ENCODE measurements at places on chromosomes 11 and 22.

- no peak for DNase-seq
Measured at GRCh38 chr11:3178349-3178748, 13.2 kb upstream of the OSBPL5 start.

DNA sequence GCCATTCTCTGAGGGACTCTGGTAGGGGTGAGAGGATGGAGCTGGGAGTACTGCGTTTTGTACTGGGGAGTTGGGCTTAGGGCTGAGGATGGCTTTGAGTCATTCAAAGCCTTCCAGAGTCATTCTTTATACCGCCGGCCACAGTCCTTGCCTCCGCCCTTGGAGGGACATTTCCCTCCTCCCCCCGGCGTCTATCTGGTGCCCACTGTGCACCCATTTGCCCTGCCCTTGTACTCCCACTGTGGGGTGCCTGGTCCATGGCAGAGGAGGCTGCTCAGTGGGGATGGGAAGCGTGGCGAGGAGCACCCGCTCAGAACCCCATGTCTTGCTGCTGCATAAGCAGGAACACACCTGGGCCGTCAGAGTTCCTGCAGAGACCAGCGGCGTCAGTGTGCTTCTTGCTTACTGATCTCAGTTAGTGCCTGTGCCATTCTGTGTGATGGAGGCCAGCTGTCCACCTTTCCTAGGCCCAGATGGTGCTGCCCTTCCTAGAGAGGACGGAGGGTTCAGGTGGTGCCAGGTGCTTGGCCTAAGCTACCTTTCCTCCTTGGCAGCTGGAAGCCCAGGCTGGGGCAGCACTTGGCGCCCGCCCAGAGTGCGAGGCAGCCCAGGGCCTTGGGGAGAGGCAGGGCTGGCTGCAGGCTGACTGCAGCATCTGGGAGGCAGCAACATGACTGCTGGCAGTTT lies 23.3 kb upstream of the TMEM191C start:
- DNase-seq = peak; percentile 47

GRCh38 chr11:126459691-126460281 lies 104.3 kb downstream of the ST3GAL4 start:
- DNase-seq = no peak

GRCh38 chr11:43943931-43944751 lies 1.7 kb downstream of the C11orf96 start:
- DNase-seq = no peak

DNA sequence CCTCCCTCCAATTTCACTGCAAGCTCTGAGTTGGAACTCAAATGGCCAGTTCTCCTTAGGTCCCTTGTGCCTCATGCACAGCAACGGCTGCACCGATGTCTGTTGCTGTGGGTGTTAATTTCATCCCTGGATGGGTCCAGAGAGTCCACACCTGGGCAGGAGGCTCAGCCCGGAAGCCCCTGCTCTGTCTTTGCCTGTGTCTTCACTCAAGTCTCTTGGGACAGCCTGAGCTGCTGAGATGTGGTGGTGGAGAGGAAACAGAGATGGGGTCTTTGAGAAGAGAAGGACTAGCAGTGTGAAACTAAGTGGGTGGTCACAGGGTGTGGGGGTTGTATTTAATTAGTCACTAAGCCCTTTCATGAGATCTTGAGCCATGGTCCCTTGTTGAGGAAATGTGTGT lies 109.3 kb downstream of the NECTIN1 start:
- no peak for DNase-seq

- no peak for DNase-seq
Measured at GRCh38 chr11:131191606-131192005, 178.8 kb upstream of the NTM start.

DNA sequence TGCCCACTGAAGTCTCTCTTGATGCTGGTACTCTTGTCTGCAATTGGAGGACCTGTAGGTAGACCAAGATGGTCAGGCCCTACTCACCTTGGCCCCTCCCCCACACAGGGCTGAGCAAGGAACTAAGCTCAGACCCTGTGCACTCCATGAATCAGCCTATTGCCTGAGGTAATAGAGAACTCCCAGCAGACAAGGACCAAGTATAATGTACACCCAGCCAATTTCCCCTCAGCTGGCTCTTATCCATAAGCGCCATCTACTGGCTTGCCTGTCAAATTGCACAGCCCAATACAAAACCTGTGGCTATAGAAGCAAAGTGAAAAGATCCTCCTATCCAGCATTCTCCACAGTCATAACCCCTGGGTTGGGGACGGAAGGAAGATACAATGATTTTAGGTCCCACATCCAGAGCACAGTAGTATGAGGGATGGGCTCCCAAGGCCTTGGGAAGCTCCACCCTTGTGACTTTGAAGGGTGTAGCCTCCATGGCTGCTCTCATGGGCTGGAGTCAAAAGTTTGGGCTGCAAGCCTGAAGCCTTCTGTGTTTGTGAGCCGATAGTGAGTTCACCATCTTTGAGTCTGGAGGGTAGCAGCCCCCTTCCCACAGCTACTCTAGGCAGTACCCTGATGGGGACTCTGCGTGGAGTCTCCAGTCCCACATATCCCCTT lies 56.0 kb downstream of the GLYATL2 start:
- no peak for DNase-seq

- DNase-seq = no peak
Measured at GRCh38 chr22:26131589-26132154, 37.6 kb upstream of the SEZ6L start.

- DNase-seq = no peak
Measured at GRCh38 chr11:73439002-73439843, 63.0 kb downstream of the RELT start.

GRCh38 chr22:37161443-37161842 lies 11.7 kb upstream of the IL2RB start:
- no peak for DNase-seq

- DNase-seq = no peak
Measured at GRCh38 chr11:61080526-61080925, 21.8 kb upstream of the CD5 start.

DNA sequence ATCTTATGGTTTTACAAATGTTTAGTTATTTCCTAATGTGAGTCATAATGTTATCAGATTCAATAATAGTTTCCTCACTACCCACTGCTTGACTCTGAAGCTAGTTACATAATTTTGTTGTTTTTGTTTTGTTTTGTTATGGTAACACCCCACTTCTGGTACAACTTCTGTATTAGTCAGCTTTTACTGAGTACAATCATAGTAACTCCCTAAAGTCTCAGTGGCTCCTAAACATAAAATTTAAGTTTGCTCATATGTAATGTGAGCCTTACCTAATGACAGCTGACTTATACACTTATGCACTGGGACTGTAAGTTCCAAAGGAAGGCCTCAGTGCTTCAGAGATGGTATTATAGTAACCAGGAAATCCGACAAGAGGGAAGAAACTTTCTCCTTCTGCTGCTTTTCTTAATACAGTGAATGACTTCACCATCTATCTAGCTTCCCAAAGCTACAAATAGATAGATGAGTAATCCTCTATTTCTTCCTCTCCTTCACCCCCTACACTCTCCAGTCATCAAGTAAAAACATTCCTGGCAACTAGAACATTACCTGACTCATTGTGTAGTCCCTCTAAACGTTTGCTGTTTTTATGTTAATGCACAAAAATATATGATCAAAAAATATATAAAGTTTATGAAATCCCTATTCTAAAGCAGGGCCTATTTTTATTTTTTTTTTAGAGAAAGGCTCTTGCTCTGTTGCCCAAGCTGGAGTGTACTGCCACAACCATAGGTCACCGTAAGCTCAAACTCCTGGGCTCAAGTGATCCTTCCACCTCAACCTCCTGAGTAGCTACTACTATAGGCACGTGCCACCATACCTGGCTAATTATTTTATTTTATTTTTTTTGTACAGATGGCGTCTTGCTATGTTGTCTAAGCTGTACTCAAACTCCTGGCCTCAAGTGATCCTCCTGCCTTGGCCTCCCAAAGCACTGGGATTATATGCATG lies 563.0 kb downstream of the SOX6 start:
- DNase-seq = no peak

GRCh38 chr22:39526736-39527171 lies 5.8 kb downstream of the RPS19BP1 start:
- DNase-seq = no peak

GRCh38 chr11:45211732-45212131 lies 65.3 kb downstream of the PRDM11 start:
- DNase-seq = no peak

DNA sequence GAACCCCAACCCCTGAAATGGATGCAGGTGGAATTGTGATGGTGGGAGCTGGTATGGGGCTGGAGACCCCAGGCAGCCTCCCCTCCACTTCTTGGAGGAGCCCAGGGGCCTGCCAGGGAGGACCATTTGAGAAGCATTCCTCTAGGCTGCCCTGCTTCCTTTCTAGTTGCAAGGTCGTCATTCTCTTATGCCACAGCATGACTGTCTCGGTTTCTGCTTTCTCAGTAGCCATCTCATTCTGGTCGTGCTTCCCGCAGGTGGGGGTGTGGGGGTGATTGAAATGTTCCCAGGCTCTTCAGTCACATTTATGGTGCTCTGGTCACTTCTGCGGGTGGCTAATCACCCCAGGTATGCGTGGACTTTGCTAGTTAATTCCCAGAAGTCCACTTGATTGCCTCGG lies 223.7 kb upstream of the TBCEL start:
- no peak for DNase-seq

DNA sequence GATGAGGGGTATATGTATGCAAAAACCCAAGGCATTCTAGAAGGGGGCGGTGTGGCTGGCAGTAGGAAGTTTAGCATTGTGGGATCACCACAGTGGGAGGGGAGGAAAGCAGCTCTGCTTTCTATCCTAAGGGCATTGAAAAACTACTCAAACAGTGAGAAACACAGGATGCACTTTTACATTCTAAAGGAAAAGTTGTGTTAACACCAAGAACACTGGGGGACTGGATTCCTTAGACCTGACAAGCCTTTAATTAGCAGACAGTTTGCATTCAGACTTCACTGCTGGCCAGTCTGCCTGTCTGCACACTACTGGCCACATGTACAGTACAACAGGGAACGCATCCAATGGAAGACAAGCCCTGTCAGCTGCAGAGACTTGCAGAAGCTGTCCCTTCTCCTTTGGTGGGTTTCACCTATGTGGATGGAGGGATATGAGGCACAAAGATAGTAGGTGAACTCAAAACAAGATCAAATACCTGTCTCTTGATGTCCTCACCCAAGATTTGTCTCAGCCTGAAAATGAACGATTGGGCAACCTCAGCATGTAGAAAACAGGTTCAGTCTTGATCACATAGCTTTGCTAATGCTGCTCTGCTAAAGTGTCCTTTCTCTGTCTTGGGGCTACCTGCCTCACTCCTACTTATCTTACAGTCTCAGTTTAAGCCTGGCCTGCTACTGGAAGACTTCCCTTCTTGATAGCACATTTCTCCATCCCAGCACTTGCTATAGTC lies 64.8 kb downstream of the TENM4 start:
- no peak for DNase-seq

DNA sequence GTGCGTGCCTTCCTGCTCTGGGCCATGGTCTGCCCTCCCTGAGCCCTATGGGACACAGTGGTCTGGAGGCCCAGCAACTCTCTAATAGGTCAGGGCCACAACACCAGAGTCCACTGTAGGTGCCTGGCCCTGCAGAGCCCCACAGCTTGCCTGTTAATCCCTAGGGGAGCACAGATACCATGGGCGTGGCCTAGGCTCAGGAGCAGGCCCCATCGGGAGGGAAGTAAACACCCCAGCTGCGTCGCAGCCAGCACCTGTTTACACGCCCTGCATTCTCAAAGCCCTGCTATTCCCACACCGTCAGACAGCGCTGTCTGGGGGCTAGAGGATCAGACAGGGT lies 2.5 kb downstream of the KCTD17 start:
- DNase-seq = no peak

DNA sequence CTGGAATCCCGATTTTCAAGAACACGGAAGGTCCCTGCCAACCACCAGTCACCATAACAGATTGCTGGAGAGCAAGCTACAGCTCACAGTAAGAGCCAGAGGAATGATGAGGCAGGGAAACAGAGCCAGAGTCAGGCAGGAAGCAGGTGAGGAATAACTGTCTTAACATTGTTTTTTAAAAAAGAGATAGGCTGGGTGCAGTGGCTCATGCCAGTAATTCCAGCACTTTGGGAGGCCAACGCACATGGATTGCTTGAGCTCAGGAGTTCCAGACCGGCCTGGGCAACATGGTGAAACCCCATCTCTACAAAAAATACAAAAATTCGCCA lies 13.5 kb upstream of the CASTOR1 start:
- no peak for DNase-seq

GRCh38 chr11:64136765-64137441 lies 29.0 kb downstream of the MACROD1 start:
- DNase-seq = no peak

GRCh38 chr11:1786466-1786865 lies 22.7 kb upstream of the CTSD start:
- DNase-seq = peak; percentile 53

- no peak for DNase-seq
Measured at GRCh38 chr11:45216901-45217300, 69.2 kb downstream of the SYT13 start.

DNA sequence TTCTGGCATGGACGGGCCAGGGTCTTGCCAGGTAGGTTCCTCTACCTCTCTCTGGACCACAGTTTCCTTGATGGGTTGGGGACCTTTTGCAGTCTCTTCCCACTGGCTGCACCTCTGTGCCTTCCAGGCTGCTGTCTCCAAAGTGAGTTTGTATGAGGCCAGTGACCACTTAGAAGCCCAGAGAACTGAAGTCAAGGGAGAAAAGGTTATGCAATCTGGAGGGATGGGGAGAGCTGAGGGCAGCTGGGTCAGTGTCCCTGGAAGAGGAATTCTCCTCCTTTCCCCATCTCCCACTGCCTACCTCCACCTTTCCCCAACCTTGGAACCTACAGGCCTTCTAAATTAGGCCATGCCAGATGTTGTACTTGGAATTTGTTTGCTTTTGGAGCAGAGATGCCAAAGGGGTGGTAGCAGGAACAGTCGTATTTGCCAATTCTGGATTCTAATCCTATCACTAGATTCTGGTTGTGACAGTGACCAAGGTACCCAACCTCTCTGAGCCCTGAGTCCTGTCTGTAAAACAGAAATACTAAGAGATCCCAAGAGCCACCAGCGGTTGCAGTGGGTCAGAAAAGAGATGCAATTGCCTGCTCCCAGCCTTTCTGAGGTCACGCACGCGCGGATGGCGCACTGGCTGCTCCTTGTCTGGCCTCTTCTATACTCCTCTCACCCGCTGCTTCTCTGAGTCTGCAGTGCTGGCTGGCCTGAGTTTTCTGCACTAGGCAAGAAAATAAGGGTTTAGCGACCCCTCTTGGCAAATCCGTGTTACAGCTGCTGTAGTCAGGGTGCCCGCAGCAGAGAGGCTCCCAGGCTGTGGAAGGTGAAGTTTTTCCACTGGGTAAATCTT lies 10.7 kb upstream of the ACCSL start:
- DNase-seq = peak; percentile 89

Data from sciatic nerve (tissue), 2 donors.